ENCODE measurements at places on chromosomes 6 and 20.

DNA sequence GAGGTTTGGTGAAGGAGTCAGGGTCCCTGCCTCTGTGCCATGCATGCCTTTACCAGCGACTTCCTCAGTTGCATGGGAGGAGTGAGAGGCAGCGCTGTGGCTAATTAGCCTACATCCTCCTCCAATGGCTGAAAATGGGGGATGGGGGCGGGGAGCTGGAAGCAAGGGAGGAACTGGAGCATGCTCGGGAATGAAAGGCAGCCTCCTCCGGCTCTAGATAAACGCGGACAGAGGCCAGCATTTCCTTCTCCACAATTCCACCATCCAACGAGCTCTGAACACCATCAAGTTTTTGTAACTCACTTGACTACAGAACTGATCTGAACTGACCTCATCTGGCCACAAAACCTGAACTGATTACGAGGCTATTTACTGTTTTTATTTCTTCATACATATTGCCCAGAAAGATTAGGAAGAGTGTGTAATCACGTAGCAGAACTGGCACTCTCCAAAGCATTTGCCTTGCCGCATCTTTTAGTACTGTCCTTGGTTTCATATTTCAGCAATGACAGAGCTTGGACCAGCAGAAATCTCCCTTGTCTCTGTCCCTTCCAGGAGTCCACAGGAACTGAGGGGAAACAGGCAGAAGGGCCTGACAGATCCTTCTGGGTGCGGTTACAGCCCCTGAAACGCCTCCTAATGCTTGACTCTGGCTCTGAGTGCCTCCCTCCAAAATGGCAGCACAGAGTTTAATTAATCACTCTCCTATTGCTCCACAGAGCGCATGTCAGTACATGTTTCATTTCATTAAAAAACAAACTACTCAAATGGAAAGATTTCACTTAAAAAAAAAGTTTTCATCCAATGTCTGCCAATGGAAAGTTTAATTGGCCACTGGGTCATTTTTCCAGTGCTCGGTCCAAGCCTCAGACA is 58.2 kb upstream of the TRAF3IP2 start:
- no peak for DNase-seq

DNA sequence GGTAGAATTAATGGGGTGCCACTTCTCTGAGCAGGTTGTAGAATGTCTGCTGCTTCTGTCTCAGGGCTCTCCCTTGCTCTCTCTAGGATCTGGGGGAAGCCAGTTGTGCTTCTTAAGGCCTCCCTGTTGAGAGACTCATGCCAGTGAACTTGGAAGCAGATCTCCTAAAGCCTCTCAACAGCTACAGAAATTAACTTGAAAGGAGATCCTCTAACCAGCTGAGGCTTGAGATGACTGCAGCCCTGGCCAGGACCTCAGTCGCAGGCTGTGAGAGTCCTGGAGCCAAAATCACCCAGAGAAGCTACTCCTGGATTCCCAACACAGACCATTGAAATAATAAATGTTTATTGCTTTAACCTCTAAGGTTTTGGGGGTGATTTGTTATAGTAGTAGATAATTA is 180.2 kb upstream of the MARCKS start:
- no peak for DNase-seq

DNA sequence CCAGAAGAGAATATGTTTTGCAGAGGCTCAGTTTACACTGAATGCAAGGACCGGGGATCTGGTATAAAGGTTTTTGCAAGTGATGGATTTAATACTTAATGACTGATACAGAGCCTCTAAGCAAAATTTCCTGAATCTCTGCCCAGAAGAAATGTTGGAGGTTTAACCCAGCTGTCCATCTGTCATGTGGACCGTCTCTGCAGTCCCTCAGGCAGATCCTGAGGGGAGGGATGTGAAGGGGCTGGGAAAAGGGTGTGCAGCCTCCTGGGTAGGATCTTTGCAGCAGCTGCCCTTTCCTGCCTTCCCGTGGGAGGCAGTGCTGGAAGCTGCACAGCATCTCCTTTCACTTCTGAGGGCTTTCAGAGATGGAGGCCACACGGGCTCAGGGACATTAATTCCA is 207.0 kb downstream of the SLC24A3 start:
- DNase-seq = no peak

DNA sequence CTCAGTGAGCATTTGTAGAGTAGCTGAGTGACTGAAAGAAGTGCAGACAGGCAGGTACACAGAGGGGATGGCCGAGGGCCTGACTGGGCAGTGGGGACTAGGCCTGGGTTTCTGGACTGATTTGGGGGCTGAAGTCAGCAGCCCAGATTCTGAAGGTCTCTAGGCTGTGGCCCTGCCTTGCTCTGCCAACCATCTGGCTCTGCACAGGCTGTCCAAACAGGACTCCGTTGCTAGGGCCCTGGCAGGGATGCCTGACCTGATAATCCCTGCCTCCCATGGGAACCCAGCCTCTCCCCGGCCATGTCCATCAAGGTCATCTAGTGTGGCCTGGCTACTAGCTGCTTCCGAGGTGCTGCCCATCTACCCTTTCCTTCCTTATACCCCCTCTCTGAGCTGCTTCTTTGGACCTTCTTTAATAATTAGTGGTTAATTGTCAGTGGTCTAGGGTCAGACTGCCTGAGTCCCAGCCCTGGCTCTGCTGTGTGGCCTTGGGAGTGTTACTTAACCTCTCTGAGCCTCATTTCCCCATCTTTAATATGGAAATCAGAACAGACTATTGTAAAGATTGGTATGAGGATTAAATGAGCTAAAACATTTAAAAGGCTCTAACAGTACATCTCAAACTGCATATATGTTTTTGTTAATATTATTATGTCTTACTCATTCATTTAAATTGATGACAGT is 137.9 kb downstream of the VEGFA start:
- no peak for DNase-seq

DNA sequence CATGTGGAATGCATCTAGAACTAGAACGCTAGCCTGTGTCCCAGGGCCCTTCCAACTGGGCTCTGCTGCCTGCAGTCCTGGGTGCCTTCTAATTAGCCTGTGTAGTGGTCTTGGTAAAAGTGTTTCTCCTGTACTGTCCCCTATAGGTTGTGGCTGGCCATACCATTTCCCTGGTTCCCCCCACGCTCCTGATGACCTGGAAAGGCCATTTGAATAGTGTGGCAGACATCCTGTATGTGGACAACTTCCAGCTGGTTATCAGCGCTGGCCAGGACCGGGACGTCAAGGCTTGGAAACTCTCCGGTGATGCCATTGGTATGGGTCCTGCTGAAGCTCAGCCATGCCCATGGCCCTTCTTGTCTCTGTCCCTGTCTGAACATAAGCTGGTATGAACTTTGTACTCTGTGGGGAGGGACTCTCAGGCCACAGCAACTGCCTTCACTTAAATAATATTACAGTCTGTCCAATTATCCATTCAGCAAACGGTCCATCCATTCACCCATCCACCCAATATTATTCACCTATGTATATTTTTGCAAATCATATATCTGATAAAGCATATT is 60.7 kb downstream of the SUN5 start:
- DNase-seq = no peak

- no peak for DNase-seq
These were observed 3.4 kb downstream of the LY86 start for GRCh38 chr6:6591778-6592465.
